ENCODE measurements at places on chromosomes 7 and 10.
A peak's percentile ranks its signal among the peaks of the same experiment; 100 is the strongest.

DNA sequence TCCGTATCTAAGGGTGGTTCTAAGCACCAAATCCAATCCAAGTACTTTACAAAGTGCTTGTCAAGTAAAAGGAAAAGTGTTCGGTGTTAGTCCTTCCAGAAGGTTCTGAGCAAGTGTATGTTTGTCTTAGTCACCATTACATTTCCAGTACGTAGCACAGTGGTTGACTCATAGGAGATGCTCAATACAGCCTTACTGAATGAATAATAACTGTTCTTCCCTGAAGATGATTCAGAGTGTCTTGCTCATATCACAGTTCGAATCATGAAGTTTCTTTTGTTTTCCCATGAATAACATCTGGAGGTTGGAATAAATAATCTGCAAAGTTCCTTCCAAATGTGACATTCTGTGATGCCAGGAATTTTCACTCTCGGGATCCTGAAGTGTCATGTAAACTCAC, 53.4 kb downstream of the WNT2 start:
- no peak for DNase-seq

- no peak for DNase-seq
Measured at GRCh38 chr10:125691160-125691981, 8.4 kb upstream of the TEX36 start.

DNA sequence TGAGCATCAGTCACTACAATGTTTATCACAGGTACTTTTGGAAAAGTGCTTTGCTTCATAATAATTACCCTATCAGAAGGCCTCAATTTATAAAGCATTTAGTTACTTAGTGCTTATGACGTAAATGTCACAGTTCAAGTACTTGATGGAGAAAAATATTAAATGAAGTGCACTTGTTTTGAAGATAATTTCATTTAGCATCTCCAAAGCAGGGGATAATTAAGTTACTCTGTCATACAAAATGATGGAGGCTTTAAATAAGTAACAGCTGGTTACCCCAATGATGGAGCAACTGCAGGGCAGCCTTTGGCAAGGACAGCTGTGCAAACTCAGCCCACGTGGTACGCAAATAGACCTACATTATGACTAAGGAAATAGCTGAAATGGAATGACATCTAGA, 768.8 kb downstream of the GRM8 start:
- DNase-seq: no peak

GRCh38 chr7:95682913-95683312, 86.6 kb upstream of the PDK4 start:
- DNase-seq: no peak

DNA sequence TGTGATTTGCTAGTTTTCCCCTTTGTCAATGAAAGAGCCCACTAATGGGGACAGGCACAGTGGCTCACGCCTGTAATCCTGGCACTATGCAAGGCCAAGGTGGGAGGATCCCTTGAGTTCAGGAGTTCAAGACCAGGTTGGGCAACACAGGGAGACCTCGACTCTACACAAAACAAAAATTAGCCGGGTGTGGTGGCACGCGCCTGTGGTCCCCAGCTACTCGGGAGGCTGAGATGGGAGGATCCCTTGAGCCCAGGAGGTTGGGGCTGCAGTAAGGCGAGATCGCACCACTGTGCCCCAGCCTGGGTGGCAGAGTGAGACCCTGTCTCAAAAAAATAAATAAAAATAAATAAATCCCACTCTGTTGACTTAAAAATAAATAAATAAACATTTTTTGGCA, 5.1 kb downstream of the WIPI2 start:
- no peak for DNase-seq

GRCh38 chr10:113303544-113304146, 249.2 kb upstream of the HABP2 start:
- DNase-seq: no peak

GRCh38 chr10:128440513-128441160, 314.4 kb upstream of the MKI67 start:
- DNase-seq: no peak

- no peak for DNase-seq
Measured at GRCh38 chr7:149625340-149625946, 127.8 kb upstream of the ZNF746 start.

DNA sequence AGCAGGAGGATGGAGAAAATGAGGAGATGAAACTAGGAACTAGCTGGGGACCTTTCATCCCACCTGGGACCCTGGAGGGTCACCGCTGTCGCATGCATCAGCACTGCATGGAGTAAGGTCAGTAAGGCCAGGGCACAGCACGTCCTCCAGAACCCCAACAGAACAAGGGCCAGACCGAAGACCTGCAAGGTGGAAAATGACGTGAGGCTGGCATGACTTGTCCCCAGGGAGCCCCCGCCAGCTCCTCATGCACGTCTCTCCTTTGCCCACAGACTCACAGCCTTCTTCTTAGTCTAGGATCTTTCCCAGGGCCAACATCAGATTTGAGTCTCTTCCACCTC, 4.7 kb downstream of the ZNF488 start:
- DNase-seq: no peak

DNA sequence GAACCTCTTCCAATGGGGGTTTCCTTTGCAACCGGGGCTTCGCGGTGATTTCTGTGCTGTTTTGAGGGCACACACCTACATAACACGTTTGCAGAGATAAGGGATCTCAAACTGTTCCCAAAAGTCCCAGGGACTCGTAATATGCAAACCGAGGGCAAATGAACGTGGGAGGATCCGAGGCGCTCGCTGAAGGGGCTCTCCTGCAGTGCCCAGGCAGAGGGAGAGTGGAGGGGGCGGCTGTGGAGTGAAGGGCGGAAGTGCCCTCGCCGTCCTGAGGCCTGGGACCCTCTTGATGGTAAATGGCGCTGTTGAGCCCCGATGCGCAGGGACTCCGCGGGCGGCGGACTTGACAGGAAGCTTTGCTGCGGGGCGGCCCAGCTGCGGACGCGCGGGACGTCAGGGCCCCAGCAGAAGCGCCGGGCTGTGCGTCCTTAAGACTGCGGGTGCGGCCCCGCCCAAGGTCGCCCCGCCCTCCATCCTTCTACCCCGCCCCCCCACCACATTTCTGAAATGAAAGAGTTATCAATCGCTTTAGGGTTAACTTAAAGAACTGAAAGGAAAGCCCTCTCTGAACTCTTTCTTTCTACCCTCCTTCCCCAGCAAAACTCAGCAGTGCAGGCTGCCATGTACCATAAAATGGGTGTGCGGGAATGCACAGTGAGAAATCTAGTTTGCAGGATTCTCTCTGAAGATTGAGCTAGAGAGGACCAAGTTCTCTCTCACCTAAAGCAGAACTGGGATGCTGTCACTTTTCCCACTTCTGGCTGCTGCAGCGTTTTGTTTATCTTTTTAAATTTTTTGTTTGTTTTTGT, 151.8 kb upstream of the YAE1 start:
- DNase-seq: peak; percentile 41

GRCh38 chr10:70355051-70356021, 27.1 kb downstream of the LRRC20 start:
- no peak for DNase-seq

DNA sequence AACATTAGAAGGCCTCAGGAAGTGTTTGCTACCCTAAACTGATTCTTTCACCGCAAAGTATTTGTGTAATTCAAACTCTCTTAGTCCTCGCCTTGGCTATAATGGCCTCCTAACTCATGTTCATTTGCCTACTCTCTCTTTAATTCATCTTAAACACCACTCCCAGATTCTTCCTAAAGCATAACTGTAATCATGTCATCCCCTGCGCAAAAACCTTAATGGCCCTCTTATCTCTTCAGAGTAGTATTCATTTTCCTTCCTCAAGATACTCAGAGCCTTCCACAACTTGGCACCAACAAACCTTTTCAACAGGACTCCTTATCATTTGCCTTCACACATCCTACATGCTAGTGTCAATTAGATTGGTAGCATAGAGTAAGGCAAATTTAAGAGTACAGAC, 42.9 kb downstream of the CSTF2T start:
- no peak for DNase-seq

DNA sequence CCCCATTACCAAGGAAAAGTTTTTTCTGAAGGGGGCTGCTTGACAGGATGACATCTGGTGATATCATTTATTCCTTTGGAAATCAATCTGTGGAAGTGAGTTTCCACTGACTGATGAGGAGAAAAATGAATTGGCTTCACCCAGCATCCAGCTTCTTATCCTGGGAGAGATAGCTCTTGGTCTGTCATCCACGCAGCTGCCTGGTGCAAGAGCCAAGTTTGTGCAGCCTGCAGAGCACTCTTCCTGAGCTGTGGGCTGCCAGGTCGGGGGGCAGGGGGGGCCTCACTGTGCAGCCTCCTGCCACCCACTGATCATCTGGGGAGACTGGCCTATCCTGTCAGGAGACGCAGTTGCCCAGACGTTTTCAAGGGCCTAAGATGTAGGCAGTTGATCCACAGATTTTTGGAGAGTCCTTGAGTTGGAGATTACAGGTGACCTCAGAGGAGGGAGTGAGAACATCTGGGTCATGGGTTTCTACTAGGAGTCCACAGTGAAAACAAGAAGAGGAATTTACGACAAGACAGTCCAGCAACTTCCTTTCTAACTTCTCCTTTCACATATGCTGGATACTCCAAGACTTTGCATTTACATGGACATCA, 75.4 kb downstream of the EGFR start:
- DNase-seq: no peak

DNA sequence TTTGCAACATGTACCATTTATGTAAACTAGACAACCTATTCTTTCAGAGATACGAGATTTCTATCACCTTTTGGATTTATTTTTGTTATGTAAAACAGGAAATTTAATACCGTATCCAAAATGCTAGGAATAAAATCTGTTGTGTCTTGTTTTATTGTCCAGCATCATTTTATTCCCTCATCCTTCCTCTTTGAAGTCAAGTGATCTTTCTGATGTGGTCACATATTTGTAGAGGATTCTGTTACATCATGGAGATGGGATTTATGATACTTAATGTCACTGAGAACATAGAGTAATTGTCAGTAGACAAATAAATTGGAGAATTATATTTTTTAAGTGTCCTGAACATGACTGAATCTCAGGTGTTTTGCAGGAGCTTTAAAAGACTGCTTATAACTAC, 64.7 kb downstream of the ZNF277 start:
- DNase-seq: no peak

DNA sequence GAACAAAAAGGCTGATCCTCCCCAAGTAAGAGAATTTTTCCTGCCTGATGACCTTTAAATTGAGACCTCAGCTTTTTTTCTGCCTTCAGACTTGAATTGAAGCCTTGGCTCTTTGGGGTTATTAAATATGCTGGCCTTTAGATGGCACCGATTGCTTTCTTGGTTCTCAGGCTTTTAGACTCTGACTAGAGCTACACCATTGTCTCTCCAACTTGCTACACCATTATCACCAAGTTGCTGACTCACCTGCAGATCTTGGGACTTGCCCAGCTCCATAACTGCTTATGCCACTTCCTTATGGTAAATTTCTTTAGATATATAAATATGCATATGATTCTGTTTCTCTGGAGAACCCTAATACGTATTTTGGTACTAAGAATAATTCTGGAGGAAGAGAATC, 3.1 kb upstream of the ABCA13 start:
- DNase-seq: no peak

DNA sequence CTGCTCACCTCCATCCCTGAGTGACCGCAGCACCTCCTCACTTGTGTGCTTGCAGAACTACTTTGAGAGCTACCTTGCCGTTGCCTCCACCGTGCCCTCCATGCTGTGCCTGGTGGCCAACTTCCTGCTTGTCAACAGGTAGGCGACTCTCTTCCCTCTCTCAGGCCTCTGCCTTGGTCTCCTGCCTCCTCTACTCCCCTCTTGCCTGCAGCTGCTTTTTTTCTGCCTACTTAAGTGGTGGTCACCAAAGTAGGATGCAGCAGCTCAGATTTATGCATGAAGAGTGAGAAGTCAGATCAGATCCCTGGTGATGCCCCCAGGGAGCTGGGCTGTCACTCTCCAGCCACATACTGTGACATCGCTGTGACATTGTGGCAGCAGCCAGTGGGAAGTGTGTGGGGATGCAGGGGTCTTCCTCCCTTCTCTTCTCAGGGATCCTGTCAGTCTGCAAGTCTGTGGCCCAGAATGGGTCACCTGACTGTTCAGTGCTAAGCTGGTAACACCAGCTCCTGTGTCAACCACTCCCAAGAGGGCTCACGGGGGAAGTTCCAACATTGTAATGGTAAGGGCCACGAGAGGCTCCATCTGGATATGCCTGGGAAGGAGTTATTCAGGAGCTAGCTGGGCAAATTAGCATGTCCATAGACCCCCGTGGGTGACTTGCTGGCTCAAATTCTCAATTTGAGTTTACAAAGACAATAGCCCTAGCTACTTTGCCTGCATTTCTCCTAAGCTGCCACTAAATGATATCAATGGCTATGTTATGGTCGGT, 25.3 kb downstream of the SLC29A3 start:
- peak; percentile 75 for DNase-seq

DNA sequence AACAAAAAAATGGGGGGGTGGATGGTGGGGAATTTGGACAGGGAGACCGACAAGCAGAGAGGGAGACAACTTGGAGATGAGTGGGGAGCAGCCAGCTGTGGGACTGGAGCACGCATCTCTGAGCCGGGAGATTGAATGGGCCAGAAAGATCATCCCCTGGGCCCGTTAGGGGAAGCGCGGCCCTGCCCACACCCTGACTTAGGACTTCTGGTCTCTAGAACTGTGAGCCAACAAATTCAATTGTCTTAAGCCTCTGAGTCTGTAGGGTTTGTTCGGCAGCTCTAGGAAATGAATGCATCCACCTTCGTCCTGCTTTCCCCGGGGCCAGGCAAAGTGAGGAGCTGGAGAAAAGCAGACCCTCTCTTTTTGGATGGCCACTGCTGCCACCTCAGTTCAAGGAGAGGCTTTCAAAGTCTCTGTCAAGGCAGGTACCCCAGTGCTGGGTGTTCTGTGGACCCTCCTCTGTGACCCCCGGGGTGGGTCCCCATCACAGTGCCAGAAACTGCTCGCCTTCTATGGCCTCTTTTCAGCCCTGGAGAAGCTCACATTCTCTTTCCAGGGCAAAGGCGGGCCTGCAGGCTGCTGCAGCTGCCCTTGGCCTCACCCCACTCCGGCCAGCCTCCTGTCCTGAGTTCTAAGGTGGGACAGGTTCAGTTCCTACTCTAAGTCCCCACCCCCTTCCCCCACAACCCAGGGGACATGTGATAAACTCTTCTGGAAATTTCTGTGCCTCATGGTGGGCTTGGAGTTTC, 423.2 kb downstream of the RPS24 start:
- no peak for DNase-seq

DNA sequence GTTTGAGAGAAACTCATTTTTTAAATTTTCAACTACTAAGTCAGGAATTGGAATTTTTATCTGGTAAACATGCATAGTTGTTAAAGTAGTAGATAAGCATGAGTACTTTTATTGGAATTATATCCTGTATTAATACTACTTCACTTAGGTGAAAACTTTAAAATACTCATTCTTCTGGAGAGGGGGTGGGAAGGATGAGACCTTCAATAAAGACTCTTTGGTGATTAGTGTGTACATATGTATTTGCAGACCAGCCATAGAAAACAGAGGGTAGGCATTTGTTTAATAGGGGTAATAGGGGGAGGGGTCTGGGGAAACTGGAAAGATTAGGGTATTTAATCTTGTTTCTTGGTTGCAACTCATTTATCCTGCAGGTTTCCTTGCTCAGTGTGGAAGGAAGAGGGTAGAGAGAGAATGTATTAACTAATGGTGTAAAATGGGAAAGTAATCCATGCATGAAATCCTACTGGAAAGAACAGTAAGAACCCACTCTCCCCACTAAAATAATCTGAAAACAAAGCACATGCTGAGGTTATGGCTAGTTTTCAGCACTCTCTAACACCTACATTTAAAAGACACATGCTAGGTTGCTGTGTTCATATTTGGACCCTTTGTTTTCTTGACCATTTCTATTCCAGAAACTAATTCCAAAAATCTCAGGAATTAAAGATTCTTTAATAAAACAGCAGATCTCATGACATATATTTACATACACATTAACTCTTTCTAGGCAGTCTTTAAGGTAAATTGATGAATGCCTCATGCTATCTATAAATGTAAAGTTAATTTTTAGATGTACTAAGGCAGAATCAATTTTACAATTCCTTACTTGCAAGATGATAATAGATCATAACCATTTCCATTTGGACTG, 6.2 kb upstream of the IGF2BP3 start:
- no peak for DNase-seq

All from iPS DF 6.9 (cell line).